ENCODE measurements at places on chromosomes 7 and 10.

DNA sequence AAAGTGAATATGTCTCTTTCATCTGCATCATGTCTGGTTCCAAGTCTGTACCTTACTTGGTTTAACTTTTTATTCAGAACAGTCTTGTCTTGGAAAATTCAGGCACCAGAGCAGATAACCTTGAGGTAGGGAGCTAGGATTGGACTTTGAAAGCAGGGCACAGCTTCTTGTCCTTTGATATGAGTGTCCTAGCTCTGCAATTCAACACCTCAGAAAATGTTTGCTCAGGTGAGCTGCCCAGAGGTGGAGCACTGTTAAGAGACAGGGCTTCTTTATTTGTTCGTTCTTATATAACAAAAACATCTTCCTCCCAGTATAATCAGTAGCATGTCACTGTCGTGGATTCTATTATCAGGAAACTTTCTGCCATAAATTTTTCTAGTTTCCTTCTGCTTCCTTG, 118.3 kb downstream of the LRRC4 start:
- no peak for DNase-seq

DNA sequence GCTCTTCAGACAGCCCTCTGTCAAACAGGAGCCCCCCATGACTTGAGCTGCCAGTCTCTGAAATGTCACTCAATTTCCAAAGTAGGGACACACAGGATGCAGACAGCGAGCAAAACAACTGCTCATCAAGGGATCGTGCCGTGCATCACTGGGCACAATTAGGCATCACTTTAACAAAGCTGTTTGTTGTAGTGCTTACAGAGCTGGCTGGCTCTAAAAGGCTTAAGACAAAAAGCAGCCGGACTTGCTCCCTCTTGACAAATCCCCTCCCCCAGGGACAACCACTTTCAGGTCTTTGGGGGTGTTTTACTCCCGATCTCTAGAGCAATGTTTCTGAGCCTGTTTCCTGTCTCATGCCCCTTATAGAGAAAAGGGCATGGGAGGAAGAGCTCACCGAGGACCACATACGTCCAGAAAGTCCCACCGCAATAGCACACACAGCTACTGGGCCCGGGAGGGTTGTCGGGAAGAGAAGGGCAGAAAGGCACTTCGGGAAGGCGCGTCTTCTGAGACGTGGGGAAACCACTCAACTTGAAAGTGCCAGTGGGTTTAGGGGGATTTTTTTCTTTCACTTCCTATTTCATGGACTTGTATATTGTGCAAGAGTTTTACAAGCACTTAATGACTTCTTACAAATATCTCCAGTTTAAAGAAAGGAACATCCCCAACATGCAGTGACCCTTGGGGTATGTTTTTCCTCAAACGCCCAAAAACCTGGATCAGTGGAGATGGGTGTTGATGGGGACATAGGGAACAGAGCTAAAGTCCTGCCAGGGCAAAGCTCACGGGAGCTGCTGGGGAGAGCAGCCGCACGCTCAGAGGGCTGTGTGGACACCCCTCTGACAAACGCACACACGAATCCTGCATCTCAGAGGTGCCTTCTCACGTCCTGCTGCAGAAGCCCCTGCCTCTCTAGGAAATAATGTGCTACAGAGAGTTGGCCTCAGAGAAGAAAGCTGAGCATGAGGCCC, 27.1 kb downstream of the LRRC20 start:
- no peak for DNase-seq

GRCh38 chr10:129924375-129925085, 39.5 kb downstream of the EBF3 start:
- no peak for DNase-seq

DNA sequence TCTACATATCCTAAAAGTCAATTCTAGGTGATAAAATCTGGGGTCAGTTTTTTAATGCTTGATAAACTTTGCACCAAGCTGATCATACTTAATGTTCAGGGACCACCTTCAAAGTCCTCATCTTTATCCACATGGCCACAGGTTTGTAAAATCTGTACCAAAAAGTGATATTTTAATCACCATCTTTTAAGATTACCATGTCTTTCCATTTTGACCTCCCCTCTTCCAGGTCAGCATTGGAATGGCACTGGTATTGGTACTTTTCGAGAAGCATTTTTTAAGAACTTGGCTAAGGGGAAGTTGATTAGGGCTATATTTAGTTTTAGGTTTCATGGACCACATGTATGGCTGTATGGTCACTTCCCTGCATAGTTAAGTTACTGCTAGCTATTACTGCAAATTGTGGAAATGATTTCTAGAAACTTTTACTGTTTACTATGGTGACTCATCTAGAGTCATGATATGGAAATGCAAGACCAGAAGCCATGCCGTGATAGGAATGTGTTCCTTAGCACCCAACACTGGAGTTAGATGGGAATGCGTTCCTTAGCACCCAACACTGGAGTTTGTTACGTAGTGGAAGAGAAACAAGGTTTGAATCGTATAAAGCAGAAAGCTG, 50.8 kb upstream of the ABLIM1 start:
- DNase-seq, result peak; percentile 90

DNA sequence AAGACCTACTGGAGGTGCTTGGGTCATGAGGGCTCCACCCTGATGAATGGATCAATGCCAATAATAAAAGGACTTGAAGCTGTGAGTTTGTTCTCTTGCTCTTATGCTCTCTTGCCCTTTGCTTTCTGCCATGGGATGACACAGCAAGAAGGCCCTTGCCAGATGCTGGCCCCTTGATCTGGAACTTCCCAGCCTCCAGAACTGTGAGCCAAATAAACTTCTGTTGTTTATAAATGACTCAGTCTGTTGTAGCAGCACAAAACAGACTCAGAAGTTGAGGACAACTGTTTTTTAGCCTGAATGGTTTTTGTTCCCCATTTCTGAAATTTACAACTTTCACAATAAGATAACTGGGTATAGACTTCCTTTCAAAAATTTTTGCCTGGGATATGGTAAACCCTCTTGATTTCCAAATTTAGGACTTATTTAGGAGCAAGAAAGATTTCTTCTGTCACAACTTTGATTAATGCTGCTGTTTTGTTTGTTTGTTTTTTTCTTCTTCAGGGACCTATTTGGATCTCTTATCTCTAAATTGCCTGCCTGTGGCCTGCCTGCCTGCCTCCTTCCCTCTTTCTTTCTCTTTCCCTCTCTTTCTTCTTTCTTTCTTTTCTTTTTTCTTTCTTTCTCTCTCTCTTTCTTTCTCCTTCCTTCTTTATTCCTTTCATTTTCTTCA, 12.1 kb downstream of the ENTPD1 start:
- no peak for DNase-seq

DNA sequence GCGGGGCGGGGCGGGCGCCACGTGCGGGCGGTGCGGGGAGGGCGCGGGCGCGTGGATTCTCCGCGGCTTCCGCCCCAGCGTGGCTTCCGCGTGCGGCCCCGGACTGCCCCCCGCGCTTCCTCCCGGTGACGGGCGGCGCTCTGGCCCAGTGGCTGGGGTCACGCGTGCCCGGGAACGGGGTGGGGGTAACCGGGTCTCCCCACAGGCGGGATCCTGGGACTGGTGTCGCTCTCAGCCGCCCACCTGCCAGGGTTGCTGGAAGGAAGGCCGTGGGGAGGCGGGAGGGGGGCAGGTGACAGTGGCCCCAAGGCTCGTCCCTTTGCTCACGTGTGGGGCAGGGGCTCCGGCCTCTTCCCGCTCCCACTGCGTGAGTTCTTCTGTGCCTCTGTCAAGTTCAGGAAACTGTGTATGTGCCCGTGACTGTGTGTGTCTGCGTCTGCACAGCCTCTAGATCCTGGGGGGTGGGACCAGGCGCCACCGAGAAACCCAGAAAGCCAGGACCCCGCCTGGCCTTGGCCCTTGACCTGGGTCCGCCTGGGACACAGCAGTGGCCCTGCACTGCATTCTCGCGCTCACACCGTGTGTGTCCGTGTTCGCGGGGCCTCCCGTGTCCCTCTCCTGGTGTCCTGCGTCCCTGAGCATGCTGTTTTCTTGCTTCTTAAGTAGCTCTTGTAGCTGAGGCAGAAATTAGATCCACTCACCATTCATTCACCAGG, 919 bp downstream of the MAFK start:
- peak; percentile 49 for DNase-seq

GRCh38 chr10:24694086-24694485, 29.6 kb downstream of the ARHGAP21 start:
- no peak for DNase-seq

GRCh38 chr10:122707535-122707934, 7.9 kb upstream of the C10orf120 start:
- peak; percentile 38 for DNase-seq

GRCh38 chr10:62037890-62038608, 136.6 kb downstream of the ARID5B start:
- DNase-seq, result peak; percentile 45

DNA sequence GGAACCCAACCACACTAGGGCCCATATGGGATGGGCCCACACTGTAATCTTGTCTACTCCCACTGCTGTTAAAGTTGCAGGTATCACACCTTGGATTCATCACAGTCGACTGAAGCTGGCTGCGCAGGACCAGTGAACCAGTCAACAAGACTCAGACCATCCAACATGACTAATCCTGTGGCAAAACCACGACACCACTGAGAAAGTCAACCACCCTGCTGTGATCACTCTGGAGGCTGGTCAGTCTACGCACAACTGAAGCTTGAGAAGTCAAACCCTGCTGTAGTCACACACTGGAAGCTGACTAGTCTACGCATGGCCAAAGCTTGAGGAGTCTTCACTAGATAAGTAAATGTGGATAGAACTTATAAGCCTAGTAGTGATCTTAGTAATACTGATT, 9.6 kb upstream of the CYREN start:
- peak; percentile 58 for DNase-seq

GRCh38 chr7:148058092-148058491, 532.5 kb upstream of the C7orf33 start:
- DNase-seq, result no peak

GRCh38 chr7:122094549-122094948, 49.5 kb downstream of the AASS start:
- DNase-seq, result no peak

- DNase-seq, result no peak
Observed at GRCh38 chr7:150325110-150325611, 1.8 kb upstream of the ACTR3C start.

GRCh38 chr7:18337048-18337809, 158.3 kb upstream of the HDAC9 start:
- DNase-seq, result no peak

DNA sequence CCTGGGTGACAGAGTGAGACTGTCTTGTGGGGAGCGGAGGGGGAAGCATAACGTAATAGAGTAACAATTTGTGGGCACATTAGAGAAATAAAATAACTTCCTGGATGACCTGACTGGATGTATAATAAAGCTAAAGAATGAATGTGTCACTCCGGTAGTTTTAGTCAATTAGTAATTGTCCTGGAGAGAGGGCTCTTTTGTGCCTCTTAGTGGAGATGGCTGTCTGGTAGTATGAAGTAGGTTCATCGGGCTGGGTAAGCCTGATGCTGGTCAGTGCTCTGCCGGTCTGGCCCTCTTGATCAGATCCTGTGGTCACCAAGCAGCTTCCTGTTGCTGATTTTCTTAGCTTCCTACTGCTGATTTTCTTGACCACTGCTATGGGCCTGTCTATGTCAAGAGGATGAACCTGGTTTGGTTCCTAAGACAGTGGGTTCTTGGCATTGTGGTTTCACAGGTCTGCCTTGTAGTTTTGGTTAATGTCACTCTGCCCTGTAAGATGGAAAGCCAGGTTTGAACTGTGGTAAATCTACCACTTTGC, 34.1 kb downstream of the ZRANB1 start:
- no peak for DNase-seq

DNA sequence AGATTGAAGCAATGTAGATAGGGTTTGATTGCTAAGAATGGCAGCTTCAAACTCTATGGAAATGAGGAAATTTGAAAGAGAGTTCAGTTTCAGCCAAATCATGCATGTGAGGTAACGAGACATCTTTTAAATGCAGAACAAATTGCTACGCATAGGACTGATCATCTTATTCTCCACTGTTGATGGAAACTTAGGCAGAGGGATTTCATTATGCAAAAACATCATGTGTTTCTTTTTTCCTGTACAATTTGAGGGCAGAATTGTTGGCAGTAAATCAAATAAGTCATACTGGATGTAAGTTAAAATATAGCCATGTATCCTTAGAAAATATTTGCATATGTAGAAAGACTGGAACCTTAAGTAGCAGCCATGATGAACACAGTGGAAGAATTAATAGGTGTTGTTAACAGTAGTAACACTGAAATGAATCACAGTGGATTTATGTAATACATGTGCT, 327.4 kb downstream of the CDK14 start:
- no peak for DNase-seq

GRCh38 chr7:156577645-156578577, 62.7 kb upstream of the RNF32 start:
- DNase-seq, result no peak

GRCh38 chr7:9181356-9181755, 747.9 kb downstream of the NXPH1 start:
- no peak for DNase-seq

DNA sequence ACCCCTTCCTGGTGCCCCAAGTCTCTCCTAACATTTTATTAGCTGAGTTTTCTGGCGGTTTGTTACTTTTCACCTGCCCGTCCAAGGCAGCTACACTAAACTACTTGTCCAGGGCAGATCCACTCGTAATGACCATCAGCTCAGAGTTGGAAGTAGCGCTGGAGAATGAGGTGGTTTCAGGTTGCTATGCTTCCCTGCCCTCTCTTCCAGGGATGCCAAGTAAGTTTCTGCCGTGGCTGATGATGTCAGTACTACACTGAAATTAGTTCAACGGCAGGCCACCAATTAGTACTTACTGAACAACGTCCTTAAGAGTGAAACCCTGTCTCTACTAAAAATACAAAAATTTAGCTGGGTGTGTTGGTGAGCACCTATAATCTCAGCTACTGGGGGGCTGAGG, 55.2 kb downstream of the DIP2C start:
- no peak for DNase-seq

- peak; percentile 53 for DNase-seq
Observed at GRCh38 chr10:69786791-69787190, 14.9 kb upstream of the COL13A1 start.

DNA sequence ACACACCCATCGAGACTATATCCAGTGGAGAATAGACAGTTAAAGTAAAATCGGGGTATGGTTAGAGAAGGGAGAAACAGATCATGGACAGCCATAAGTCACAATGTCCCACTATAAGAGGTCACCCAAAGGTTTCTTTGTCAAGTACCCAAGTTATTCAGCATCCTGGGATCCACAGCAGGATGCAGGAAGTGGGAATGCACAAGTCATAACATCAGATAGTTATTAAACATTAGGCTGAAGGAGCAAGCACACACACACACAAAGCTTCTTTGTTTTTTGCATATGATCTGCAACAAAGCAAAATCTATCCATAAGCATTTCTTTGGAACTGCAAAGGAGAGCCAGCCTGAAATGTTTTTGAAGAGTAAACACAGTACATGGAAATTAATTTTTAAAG, 111.6 kb downstream of the NOC3L start:
- no peak for DNase-seq

- no peak for DNase-seq
Observed at GRCh38 chr10:3363311-3364045, 190.9 kb upstream of the PITRM1 start.

GRCh38 chr7:80434047-80434446, 77.8 kb downstream of the GNAT3 start:
- no peak for DNase-seq

GRCh38 chr7:89451911-89452310, 656.4 kb upstream of the TEX47 start:
- no peak for DNase-seq

- DNase-seq, result no peak
Observed at GRCh38 chr7:110790992-110791391, 299.9 kb upstream of the LRRN3 start.

GRCh38 chr10:80356989-80357850, 639 bp downstream of the DYDC2 start:
- DNase-seq, result peak; percentile 48

All from bronchial epithelial cell (primary cell).